NCI-H748 treated with DMSO at 0.1 percent for 48 hours (cell line): ENCODE measurements at places on chromosomes 7 and 10.

- DNase-seq = no peak
Observed at GRCh38 chr10:11184093-11184492, 166.4 kb downstream of the CELF2 start.

DNA sequence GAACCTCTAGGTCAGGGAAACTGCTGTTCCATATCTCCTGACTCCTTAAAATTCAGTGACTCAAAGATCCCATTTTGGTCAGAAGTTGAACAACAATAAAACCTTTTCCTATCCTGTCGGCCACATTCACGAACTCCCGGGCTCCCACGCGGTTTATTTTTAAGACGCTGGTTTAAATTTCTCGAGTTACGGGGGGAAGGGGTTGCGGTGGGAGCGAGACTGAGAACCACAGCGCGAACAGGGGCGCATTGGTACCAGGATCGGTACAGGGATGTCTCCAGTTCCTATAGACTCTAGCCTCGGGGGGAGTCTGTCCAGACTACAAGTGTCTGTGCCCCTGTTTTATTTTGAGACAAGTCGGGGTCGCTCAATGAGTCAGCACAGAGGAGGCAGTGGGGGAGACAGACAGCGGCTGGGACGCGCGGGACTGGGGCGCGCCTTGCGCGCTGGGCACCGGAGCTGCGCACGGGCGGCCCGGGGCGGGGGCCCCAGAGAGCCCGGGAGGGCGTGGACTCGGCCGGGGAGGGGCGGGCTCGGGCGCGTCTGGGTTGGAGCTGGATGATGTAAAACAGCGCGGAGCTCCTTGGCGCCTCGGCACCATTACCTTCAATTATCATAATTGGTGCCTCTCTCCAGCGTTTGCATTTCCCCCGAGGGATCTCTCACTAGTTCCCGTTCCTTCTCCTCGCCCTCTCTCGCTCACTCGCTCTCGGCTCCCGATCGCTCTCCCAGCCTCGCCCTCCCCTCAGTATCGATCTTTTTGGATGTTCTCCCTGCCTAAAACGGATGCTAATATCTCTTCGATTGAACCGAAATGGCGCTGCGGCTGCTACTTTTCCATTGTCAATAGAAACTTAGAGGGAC is 8.7 kb upstream of the BAMBI start:
- peak; percentile 77 for DNase-seq

DNA sequence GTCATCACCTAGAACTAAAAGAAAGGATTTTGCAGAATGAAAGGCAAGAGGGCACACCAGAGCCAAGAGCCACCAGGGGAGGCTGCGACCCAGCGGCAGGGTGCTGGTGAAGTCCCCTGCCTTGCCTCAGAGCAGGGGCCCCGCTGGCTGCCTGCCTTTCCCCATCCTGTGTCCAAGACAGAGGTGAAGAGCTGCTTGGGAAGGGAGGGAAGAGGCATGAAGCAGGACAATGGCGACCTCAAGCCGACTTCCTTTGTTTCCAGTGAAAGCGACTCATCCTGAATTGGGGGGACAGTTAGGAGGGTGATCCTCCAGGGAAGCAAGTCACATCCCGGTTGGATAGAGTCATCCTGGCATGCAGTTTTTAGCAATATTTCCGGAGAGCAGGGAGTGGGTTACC is 255.5 kb upstream of the YAE1 start:
- DNase-seq = no peak

- DNase-seq = no peak
Observed at GRCh38 chr10:49356181-49356580, 39.7 kb downstream of the DRGX start.

GRCh38 chr10:73591935-73592699 is 975 bp upstream of the USP54 start:
- no peak for DNase-seq

GRCh38 chr10:102696736-102697135 is 17.5 kb downstream of the ARL3 start:
- no peak for DNase-seq

DNA sequence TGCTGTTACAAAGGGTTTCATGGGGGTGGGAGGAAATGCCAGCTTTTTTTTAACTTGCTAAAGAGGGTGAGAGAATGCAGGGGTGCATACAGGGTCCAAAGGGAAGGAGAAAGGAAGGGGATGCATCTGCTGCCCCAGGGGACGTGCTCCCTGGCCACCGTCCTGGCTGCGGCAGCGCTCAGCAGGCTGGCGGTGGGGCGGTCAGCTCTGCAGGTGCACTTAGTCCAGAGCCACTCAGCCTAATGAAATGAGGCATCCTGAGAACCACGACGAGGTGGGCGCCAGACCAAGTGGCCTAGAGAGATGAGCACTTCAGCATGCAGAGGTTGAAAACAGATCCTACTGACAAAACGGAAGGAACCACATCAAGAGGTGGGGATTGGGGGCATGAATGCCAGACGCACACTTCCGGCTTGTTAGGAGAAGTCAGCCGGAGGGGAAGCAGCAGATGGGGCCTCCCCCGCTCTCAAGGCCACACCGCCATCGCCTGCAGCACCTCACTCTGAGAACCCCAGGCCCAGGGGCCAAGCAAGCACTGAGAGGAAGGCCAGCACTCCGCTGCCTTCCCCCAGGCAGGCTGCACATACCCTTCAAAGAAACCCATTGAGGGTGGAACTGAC is 94.5 kb downstream of the MAD1L1 start:
- DNase-seq = no peak

DNA sequence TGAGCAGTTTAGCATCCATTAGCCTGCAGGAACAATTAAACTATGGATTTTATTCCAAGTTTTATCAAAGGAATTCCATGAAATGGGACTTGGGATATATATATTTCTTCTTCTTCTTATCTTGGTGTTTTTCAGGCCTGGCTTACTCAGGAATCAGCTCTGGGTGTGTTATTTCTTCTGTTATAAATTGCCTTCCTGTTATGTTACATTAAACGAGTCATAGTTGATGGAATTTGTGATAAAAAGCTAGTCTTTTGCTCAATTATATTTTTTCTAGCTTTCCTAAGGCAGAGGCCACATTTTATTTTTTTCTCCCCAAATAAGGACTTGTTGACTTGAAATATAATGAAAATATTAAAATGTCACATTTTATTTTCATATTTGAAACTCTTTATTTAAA is 141.3 kb downstream of the EPC1 start:
- DNase-seq = no peak

DNA sequence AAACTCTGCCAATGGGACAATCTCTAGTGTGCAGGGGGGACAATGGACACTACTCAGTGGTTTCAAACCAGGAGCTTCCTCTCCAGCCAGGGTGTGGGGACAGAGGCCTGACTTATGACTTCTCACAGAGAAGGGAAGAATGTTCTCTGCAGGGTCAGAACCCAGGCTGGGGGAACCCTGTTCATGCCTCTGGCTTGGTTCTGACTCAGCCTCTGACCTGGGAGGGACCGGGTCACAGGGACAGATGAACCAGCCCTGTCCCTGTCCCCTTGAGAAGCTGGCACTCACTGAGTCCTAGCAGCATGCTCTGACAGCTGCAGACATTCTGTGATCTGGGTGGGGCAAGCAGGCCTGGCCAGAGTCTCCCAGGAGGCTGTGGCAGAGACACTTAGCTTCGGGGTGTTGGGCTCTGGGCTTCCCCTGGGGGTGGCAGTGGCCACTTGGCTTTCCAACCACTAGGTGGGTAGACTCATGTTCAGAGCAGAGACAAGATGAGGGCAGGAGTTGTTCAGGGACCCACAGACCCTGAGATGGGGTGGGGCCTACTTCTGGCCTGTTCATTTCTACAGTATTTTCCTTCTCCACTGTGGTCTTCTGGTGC is 13.6 kb downstream of the TSPAN15 start:
- no peak for DNase-seq

- no peak for DNase-seq
Observed at GRCh38 chr10:120883071-120883470, 31.9 kb downstream of the WDR11 start.

GRCh38 chr7:71343039-71343438 is 211.1 kb downstream of the GALNT17 start:
- DNase-seq = no peak

DNA sequence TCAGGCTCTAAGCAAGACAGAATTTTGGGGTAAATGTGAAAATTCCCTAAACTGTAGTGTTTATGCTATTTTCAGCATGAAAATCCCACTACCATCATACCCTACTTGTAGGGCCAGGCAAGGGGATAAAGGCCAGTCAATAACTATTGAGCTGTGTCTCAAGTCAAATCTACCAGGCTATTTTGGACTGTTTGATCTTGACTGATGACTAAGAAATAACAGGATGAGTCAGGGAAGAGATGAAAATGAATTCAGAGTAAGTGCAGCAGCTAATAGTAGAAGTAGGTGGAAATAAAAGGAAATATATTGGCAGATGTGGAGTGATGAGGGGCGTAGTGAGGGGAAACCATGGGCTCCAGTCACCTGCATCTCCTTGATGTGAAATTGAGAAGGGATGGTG is 225.8 kb upstream of the PHYHIPL start:
- no peak for DNase-seq

DNA sequence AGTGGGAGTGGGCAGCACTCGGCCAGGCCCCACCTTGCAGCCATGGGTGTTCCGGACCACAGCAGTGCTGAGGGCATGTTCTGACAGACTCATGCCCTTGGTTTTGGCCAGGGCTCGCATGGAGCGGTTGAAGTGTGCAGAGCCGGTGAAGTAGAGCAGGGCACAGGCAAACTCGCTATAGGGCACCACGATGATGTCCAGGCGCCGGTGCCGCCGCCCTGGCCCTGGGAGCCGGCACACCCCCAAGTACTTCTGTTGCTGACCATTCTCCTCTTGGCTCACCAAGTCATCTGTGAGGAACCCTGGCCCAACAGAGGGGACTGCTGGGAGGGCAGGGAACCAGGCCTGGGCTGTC is 8.6 kb downstream of the POLL start:
- DNase-seq = no peak

- no peak for DNase-seq
Observed at GRCh38 chr7:42982604-42983115, 50.5 kb downstream of the MRPL32 start.

DNA sequence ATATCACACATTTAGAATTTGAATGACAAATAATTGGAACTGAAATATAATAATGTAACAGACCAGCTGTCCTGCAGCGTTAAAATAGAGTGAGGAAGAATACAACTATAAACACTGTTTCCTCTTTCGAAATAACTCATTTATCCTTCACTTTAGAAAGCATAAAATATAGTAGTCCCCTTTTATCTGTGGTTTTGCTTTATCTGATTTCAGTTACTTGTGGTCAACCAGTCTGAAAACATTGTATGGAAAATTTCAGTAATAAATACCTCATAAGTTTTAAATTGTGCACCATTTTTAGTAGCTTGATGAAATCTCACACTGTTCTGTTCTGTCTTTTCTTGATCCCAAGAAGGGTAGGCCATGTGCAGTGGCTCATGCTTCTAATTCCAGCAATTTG is 31.7 kb downstream of the POLR1F start:
- no peak for DNase-seq

- peak; percentile 93 for DNase-seq
Observed at GRCh38 chr7:23074443-23075261, 30.9 kb upstream of the KLHL7 start.

- DNase-seq = peak; percentile 86
Observed at GRCh38 chr7:55438757-55439525, 73.8 kb downstream of the LANCL2 start.

GRCh38 chr10:72069751-72070526 is 18.4 kb downstream of the SPOCK2 start:
- no peak for DNase-seq

DNA sequence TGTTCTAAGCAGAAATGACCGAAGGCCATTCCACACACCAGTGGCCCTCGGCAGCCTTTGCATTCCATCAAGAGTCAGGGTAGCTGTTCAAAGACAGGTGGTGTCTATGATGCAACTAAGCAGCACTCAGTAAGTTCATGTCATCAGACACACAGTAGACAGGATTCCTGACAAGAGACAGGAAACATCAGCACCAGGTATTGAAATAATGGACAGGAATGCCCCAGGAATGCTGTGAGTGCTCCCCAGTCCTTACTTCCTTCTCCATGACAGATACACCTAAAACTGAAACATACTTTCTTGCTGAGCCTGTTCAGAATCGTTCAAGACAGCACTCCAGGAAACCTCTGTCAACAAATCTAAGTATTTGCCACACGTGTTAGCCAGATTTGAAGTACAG is 204.4 kb downstream of the TPST1 start:
- no peak for DNase-seq

- DNase-seq = no peak
Observed at GRCh38 chr10:124709861-124710260, 34.3 kb downstream of the FAM53B start.

DNA sequence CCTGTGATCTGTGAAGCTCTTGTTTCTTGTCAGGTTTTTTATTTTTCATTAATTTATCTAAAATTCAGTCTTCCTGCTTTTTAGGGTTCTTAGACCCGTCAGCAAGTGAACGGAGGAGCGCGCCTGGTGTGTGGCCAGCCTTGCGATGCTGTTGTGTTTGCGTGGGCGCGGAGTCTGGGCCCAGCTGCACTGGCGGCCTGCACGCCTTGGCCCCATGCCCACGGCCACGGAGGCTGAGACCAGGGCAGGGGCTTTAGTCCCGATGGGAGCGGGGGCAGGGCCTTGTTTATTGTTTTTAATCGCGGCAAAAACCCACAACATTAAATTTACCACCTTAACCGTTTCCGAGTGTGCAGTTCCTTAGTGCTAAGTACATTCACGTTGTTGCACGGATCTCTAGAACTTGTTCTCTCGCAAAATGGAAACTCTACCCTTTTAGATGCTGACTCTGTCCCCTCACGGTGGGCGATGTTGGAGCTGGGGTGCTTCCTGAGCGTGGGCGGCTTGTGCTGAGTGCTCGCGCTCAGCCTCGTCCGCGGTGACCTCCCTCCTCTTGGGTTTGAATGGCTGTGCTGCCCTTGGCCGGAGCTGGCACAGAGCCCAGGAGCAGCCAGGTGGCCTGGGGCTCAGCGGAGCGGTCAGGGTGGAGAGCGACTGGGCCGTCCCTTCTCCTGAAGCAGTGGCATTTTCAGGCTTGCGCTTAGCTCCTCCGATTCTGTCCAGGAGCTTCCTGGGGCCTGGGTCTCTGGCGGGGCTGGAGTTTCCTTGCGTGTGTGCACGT is 69.1 kb downstream of the INPP5A start:
- no peak for DNase-seq

DNA sequence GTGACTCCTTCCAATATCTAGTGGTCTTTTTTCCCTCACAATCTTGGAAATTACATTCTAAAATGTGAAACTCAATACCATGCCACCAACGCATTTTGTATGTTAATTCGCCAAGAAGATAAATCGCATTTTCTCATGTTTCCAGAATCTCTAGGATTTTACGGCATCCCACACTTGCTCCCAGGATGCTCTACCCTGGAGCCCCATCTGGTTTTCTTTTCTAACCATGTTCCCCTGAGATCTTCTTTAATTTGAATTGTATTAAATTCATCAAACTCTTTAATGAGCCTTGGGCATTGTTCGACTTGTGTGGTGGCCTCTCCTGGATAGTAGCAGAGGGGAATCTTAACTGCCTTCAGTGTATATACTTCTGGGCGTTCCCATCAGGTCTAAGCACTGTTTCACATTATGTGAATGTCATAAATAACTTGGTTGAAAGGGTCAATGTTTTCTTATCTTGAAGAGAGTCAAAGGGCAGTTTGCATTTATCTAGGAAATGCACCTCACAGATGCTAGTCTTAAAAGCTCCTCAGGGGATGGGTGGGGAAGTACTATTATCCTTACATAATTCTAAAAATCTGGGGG is 169.1 kb upstream of the MEOX2 start:
- no peak for DNase-seq
